ENCODE measurements at places on chromosomes 5 and 9. TPM values are rescaled to one million over a fixed set of nuclear protein-coding genes. Genes with fewer than 3 reads are reported as not detected.

GPR21 gene
- not detected for total RNA-seq

- H3K4me1 ChIP-seq: no peaks in the 10 kb centered on the region
- H3K27me3 ChIP-seq: no peaks in the 10 kb centered on the region
- DNase-seq: no peak
- H3K4me3 ChIP-seq: no peak overlapping the region
- H3K36me3 ChIP-seq: no peaks in the 10 kb centered on the region
Measured at GRCh38 chr9:127779136-127779981, 893 bp upstream of the SH2D3C start.

- H3K4me3 ChIP-seq: no peak overlapping the region
- no peak for DNase-seq
- H3K36me3 ChIP-seq: no peaks in the 10 kb centered on the region
- peak overlapping the region; percentile 4 for H3K27ac ChIP-seq
Measured at GRCh38 chr5:1134478-1134877, 22.6 kb upstream of the SLC12A7 start.

CCDC192 gene
- total RNA-seq: not detected

CTXN3 gene
- total RNA-seq: not detected

- no peaks in the 10 kb centered on the region for H3K27me3 ChIP-seq
- H3K36me3 ChIP-seq: no peaks in the 10 kb centered on the region
- no peak overlapping the region for H3K27ac ChIP-seq
Measured at GRCh38 chr5:170631466-170632195, 127.8 kb downstream of the KCNIP1 start.

EXOSC3 gene
- 17.0 TPM for total RNA-seq

DNA sequence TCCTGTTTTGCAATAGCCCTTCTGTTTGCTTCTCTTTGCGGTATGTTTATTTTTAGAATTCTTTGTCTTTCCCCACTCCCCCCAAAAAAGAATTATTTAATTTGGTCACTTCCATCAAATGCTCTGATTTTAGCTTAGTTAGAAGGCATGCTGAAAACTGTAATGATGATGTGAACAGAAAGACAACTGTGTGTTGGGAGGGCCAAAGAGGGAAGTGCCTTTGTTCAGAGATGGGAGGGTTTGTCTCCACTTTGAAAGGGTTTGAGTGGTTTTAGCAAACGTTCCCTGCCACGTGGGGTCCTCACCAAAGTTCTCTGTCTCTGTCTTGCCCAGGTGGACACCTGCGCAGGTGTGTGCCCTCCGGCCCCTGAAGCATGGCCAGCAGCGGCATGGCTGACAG, 41.9 kb downstream of the SYK start:
- H3K4me3 ChIP-seq: no peak overlapping the region
- H3K36me3 ChIP-seq: no peaks in the 10 kb centered on the region
- H3K4me1 ChIP-seq: peaks cover 13% of the 10 kb centered on the region

DNA sequence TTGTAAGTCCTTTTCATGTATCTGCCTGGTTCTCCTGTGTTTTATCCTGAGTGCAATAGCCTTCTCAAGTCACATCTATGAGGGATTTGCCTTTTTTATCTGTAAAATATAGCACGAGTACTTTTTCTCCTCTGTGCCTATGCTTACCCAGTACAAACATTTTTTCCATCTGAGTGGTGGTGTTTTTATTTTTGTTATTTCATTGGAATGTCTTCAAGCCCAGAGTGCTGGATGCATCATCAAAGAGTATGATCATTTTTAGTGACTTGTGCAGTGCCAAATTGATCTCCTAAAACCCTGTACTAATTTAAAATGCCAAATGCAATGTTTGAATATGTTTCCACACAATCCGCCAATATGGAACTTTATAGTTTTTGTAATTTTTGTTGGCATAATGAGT, 86.1 kb downstream of the TLE4 start:
- peaks cover 4% of the 10 kb centered on the region for H3K36me3 ChIP-seq
- H3K27me3 ChIP-seq: no peaks in the 10 kb centered on the region
- no peak overlapping the region for H3K27ac ChIP-seq
- no peak for DNase-seq
- H3K4me3 ChIP-seq: no peak overlapping the region

DNA sequence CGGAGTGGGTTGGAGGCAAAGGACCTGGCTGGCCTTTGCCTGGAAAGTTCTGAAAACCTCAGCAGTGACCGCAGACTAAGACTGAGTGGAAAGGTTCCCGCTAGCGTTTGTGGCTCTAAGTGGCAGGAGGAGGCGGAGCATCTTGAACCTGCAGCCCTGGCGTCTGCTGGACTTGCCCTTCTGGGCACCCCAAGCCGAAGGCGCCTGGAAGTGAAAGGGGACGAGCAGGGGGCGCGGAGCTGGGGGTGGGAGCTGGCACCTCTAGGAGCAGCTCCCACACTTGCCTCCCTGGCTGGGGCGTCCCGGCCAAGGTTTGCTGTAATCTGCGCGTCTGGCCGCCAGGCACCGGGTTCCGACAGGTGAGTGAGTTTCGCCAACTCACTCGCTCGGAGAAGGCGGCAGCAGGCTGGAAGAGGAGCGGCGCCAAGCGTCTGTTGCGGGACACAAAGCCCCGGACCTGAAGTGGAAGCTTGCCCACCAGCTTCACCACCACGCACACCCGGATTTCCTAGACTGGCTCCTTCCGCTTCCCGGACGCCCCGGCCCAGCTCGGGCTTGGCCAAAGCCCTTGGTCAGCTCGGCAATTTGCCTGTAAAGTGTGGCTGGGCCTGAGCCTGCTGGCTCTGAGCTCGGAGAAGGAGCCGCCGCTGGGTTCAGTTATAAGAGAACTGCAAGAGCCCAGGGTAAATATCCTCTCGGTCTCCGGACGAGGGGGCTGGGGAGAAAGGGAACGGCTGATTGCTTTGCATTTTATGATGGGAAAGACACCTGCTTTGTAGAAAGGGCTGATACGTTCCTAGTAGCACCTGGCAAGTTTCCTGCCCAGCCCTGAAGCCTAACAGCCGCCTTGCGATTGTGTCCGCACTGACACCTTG, at the start of gene GNA14:
Gene GNA14, minus strand, starts transcription at position 89 of the 875 bp plus-strand sequence. CDS start 529 bp downstream, outside the sequence.
- peaks cover 5% of the 10 kb centered on the region for H3K4me1 ChIP-seq
- peak within 1 kb of the TSS; percentile 29 for H3K27ac ChIP-seq
- H3K4me3 ChIP-seq: peak within 1 kb of the TSS; percentile 43
- H3K36me3 ChIP-seq: no peaks in the 10 kb centered on the region
- H3K27me3 ChIP-seq: peaks cover 21% of the 10 kb centered on the region
- DNase-seq: no peak

GRCh38 chr5:31172881-31173280, 20.6 kb upstream of the CDH6 start:
- no peaks in the 10 kb centered on the region for H3K27me3 ChIP-seq
- H3K4me3 ChIP-seq: no peak overlapping the region
- no peaks in the 10 kb centered on the region for H3K4me1 ChIP-seq
- no peaks in the 10 kb centered on the region for H3K36me3 ChIP-seq

- H3K27me3 ChIP-seq: no peaks in the 10 kb centered on the region
- no peak overlapping the region for H3K27ac ChIP-seq
- DNase-seq: no peak
- peaks cover 8% of the 10 kb centered on the region for H3K4me1 ChIP-seq
Measured at GRCh38 chr5:72325566-72326305, 5.6 kb downstream of the PTCD2 start.

DNA sequence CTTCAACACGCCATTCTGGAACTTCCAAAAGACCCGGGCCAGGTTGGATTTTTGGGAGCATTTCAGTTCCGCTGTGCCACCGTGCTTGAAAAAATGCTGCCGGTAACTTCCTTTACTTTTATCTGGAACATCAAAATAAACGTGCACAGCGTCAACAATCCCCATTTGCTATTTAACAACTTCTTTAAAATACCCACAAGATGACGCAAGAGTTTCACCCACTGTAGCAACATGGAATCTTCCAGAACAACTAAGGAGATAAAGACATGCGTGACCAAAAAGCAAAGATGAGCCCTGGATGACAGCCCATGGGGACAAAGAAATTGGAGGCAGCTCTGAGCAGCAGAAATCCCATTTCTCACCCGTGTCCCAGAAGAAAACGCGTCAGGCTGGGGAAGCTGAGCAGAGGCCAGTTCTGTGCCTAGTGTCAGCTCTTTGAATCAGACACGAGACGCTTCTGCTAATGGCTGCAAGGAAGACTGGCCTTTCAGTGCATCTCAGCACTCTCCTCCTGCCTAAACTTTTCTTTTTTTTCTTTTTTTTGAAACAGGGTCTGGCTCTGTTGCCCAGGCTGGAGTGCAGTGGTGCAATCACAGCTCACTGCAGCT, 61.3 kb downstream of the SECISBP2 start:
- peaks cover 33% of the 10 kb centered on the region for H3K36me3 ChIP-seq
- no peak overlapping the region for H3K27ac ChIP-seq
- no peaks in the 10 kb centered on the region for H3K27me3 ChIP-seq

- H3K27ac ChIP-seq: no peak overlapping the region
- no peaks in the 10 kb centered on the region for H3K27me3 ChIP-seq
- H3K4me1 ChIP-seq: no peaks in the 10 kb centered on the region
- no peaks in the 10 kb centered on the region for H3K36me3 ChIP-seq
Measured at GRCh38 chr5:93151121-93151520, 429.9 kb downstream of the NR2F1-AS1 start.

FAM221B gene
- not detected for total RNA-seq

NR5A1 gene
- not detected for total RNA-seq

DNA sequence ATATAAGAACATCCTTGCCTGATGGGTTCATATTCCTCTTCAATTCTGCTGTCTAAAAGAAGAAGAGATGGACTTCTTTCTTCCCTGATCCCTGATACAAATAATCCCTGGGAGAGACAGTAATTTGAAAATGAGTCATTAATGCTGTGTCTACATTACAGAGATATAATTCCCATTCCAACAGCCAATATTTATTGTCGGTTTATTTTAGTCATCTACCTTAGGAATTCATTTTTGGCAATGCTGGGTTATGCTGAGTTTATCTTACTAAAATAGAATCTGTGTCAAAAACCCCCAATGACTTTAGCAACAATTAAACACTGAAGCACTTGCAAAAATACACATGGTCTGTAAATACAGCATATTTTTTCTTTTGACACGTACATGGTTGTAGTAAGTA, 23.9 kb downstream of the ZNF474 start:
- no peaks in the 10 kb centered on the region for H3K36me3 ChIP-seq
- no peak overlapping the region for H3K4me3 ChIP-seq
- no peak for DNase-seq
- H3K27ac ChIP-seq: no peak overlapping the region
- H3K4me1 ChIP-seq: peaks cover 3% of the 10 kb centered on the region

- no peaks in the 10 kb centered on the region for H3K4me1 ChIP-seq
- no peak for DNase-seq
- no peak overlapping the region for H3K27ac ChIP-seq
- no peaks in the 10 kb centered on the region for H3K36me3 ChIP-seq
- H3K27me3 ChIP-seq: no peaks in the 10 kb centered on the region
Measured at GRCh38 chr5:53820802-53821171, 260.3 kb downstream of the NDUFS4 start.

GRCh38 chr5:472076-472655, 29.2 kb downstream of the EXOC3 start:
- peak overlapping the region; percentile 94 for H3K27ac ChIP-seq
- H3K4me1 ChIP-seq: peaks cover 24% of the 10 kb centered on the region
- peaks cover 25% of the 10 kb centered on the region for H3K27me3 ChIP-seq
- H3K4me3 ChIP-seq: peak overlapping the region; percentile 87

LIX1 gene
- total RNA-seq: not detected

SVEP1 gene
- total RNA-seq: 3.8 TPM

- no peak overlapping the region for H3K27ac ChIP-seq
- no peaks in the 10 kb centered on the region for H3K36me3 ChIP-seq
- DNase-seq: no peak
- H3K4me1 ChIP-seq: no peaks in the 10 kb centered on the region
- no peaks in the 10 kb centered on the region for H3K27me3 ChIP-seq
- no peak overlapping the region for H3K4me3 ChIP-seq
Measured at GRCh38 chr5:60494635-60495034, 205.3 kb downstream of the DEPDC1B start.

C9orf153 gene
- total RNA-seq: 0.87 TPM

ADGRD2 gene
- not detected for total RNA-seq

GRCh38 chr5:34007621-34008600, at the start of gene AMACR:
Gene AMACR (minus strand): TSS chr5:34008050. CDS start chr5:34008019, 31 bp downstream.
- peak; percentile 87 for DNase-seq
- no peaks in the 10 kb centered on the region for H3K27me3 ChIP-seq
- H3K27ac ChIP-seq: peak within 1 kb of the TSS; percentile 83
- peak within 1 kb of the TSS; percentile 82 for H3K4me3 ChIP-seq

GARIN3 gene
- total RNA-seq: not detected

- DNase-seq: no peak
- no peak overlapping the region for H3K27ac ChIP-seq
- no peak overlapping the region for H3K4me3 ChIP-seq
- peaks cover 4% of the 10 kb centered on the region for H3K27me3 ChIP-seq
- no peaks in the 10 kb centered on the region for H3K36me3 ChIP-seq
- no peaks in the 10 kb centered on the region for H3K4me1 ChIP-seq
Measured at GRCh38 chr9:124108216-124108615, 96.6 kb downstream of the LHX2 start.

DNA sequence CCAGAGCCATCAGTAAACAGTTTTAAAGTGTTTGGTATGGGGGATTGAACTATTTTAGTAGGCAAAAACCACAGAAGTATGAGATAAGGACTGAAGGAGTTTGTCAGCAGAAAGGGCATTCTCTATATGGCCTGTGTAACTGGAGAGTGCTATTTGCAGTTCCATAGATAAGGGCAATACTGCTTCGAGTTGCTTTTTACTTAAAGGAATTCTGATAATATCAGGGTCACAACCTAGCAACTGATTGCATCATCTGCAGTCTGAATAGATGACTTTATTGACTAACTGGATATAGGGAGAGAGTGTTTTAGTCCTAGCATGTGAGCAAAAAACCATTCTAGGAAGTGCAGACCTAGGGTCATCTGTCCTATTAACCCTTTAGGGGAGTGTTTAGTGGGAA, 645.2 kb upstream of the PTPRD start:
- H3K27ac ChIP-seq: no peak overlapping the region
- no peak for DNase-seq
- H3K36me3 ChIP-seq: no peaks in the 10 kb centered on the region
- H3K4me1 ChIP-seq: no peaks in the 10 kb centered on the region
- no peaks in the 10 kb centered on the region for H3K27me3 ChIP-seq

DNA sequence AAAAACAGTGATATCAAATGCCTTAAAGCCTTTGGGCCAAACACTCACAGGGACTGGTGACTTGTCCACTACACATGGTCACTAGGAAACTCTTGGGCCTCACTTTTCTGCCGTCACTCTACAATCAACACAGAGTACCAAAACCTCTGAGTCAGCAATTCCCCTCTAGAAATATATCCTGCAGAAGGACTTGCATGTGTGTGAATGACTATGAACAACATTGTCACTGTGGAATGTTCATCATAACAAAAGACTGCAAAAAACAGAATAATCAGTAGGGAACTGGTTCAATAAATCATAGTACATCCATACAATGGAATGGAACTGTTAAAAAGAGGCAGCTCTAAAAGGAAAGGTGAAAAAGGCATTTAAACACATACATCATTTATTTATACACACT, 44.1 kb upstream of the SMU1 start:
- H3K4me3 ChIP-seq: no peak overlapping the region
- DNase-seq: no peak
- H3K27ac ChIP-seq: no peak overlapping the region

DNA sequence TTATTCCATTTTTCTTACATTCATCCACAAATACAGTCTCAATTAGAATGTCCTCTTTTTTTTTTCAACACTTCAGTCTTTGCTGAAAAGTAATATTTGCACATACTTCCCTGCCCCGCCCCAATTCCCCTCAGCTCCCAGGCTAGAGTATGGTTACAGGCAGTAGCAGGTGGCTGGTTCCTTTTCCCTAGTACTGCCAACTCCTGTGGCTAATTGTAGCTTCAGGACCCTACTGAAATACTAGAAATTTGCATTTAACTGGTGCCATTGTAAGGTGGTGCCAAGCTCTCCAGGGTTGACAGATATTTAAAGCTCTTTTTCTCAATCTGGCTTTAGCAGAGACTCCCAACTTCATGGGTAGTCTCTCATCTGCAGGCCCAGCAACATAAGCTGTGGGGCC, 80.3 kb downstream of the FAM81B start:
- H3K4me1 ChIP-seq: peaks cover 16% of the 10 kb centered on the region
- no peaks in the 10 kb centered on the region for H3K27me3 ChIP-seq
- H3K4me3 ChIP-seq: no peak overlapping the region
